GM23338 (cell line): ENCODE measurements at places on chromosomes 5 and 9.

DNA sequence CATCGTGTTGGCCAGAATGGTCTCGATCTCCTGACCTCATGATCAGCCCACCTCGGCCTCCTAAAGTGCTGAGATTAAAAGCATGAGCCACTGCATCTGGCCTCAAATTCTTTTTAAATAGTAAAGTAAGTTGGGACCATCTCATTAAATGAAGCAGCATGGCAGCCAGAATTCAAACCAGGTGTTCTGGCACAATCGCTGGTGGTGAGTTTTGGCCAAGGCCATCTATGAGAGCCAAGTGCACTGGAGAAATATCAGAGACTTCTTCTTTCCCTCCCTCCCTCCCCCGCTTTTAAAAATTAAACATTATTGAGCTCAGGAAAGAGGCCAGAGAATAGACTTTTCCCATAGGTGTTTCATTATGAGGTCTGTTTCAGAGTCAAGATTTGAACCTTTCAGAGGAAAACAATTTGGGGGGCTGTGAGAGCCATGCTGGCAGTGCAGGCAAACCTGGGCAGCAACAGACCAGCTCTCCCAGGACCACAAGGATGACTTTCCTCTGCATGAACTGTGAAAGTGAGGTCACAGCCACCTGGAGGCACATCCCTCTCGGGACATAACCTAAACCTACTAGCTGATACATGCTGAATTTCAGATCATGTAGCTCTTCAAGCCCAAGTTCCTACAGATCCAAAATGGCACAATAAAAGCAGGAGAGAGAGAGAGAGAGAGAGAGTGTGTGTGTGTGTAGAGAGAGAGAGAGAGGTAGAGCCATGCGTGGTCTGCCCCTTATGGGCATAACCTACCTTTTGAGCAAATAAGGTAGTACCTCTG is 94.6 kb upstream of the DMRT1 start:
- DNase-seq, result no peak

DNA sequence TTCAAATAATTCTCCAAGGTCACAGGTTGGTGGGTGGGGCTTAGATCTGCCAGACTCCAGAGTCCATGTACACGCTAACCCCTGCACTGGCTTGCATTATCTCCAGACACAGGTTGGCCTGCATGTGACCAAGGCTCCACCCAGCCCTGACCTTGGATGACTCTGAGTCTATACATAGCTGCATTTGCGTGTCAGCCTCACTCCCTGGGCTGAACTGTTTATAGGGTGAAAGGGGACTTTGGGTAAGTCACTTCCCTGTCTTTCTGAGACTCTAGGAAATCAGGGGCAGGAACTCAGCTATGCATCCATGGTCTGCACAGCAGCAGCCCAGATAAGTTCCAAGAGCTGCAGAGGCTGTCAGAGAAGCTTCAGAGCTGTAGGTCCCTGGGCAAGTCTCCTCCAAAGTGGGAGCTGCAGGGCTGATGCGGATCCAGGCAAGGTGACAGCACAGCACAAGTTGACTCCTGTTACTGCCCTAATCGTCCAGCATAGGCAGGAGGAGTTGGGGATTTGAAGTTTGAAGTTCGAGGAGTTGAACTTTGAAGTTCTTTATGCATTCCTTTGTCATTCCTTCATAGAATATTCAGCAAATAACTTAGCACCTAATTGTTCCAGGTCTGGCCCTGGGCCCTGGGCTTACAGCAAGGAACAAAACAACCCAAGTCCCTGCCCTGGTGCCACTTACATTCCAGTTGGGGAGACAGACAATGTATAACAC is 53.4 kb downstream of the SLC22A5 start:
- DNase-seq, result no peak

DNA sequence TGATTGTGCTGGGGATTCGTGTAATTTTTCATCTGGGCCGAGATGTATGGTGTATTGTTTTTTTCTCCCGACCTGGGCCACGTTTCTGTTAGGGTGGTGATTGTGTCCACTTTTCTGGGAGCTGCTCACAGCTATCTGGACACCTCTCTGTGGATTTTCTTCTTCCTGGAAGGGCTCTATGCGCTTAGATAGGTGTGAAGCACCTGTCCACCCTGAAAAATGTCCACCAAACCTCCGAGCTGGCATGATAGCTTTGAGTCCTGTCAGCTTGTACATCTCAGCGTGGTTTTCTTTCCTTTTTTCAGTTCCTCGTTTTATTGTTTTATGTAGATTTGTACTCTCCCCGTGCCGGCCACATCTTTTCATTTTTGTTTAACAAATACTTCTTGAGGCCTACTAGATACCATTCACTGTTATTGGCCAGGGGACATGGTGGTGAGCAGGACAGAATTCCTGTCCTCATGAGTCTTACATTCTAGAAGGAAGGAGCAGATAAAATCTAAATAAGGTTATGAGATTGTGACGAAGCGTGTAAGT is 1.1 kb downstream of the UGCG start:
- no peak for DNase-seq

DNA sequence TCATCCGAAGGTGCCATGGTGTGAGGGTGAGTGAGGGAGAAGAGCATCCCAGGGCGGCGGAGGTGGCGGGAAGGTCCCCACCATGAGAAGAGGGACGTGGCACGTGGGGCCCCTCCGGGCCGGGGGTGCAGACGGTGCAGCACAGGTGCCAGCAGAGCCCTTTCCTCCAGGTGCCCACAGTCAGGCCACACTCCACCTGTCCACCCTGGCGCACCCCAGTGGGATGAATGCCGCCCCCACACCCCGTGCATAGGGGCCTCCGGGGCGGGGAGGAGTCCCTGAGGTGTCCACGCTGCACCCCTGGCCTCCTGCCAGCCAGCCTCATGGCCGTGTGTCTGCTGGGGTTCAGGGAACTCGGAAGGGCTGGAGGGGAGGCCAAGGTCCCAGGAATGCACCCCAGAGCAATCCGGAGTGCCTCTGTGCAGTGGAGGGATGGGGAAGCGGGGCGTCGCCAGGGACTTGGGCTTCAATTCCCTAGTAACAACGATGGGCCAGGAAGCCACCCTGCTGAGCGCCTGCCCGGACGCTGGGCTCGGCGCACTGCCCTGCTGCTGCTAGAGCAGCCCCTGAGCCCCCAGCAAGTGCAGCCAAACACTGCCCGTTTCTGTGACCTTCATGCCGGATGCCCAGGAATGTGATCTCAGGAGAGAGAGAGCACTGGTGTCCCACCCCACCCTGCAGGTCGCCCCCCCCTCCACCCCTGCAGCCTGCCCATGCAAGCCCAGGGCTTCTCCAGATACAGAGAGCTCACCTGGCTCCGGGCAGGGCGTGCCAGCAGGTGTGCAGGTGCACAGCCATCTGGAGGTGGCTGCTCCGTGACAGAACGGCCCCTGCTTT is 8.8 kb upstream of the NACC2 start:
- peak; percentile 71 for DNase-seq

DNA sequence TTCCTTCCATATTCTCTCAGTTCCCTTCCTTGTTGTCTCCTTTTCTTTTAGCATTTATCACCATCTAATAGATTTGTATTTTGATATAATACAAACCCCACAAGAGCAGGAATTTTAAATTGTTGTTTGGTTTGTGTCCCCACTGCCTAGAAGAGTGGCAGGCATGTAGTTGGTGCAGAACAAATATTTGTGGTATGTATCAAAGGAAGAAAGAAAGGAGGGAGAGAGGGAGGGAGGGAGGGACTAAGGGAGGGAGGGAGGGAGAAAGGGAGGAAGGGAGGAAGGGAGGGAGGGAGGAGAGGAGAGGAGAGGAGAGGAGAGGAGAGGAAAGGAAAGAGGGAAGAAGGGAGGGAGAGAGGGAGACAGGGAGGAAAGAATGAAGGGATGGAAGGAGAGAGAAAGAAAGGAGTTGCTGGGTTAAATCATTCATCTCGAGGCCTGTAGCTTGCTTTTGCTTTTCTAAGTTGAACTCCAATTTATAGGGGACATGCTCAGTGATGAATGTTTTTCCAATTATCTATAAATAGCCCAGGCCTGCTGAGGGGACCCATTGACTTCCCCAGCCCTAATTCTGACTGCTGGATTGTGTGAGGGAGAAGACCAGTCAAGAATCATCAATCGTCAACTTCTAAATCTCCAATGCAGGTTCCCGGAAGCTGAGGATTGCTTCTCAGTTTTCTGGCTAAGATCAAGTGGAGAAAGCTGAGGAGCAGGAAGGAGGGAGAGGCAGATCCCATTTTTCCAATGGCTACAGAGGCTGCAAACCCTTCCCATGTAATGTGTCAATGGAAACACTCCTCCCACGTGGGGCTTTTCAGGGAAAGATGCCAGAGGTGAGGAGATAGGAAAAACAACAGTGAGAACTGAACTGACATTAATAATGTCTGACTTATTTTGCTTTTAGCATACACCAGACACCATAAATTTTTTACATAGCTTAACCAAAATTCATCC is 320.7 kb downstream of the ASTN2 start:
- DNase-seq, result no peak

GRCh38 chr9:34403554-34404380 is 27.1 kb upstream of the MYORG start:
- DNase-seq, result peak; percentile 87

DNA sequence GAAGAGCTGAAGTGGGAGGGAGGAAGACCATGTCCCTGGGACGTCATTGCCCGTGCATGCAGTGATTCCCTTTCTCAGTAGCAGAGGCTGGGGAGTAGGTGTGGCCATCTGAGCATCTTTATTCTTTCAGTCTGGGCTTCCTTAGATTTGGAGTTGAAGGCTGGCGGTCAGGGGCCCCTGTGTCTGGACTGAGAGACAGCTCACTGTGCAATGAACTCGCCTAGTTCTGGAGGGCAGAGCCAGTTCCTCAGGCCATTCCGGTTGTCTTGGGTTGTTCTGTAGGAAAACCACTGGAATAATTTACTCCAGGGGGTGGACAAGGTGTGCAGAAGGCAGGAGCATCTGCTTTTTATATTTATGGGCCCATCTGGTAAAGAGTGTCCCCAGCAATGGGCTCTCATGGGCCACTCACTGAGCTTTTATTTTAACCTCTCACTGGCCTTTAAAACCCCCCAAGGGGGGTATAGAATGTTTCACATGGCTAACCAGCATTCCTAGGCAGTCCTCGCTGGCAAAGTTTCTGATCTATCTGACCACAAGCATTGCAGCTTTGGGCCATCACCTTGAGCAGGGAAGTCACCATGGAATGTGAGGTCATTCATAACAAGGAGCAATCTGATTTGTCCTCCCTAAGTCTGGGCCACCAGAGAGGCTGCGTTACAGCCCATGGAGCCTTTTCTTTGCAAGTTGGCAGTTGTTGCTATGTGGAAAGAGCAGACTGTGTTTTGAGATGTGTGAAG is 9.2 kb downstream of the STC2 start:
- no peak for DNase-seq

DNA sequence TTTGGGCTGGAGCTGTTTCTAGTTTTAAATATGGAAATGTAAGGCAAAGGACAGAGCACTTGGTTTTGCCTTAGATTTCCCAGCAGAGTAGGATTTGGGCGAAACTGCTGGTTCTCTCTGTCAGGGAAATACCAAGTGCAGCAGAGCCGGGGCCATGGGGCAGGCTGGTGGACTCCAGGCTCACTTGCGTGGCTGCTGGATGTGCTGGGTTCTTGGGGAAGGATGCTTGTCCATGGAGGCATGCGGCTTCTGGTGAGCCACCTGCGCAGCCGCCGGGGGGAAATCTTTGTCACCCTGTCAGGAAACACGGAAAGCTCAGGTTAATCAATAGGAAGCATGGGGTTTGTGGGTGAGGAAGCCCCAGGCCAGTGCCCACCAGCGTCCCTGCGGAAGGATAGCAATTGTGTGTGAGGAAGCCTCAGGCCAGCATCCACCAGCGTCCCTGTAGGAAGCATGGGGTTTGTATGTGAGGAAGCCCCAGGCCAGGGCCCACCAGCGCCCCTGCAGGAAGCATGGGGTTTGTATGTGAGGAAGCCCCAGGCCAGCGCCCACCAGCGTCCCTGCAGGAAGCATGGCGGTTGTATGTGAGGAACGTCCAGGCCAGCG is 80.1 kb downstream of the DAP start:
- no peak for DNase-seq

GRCh38 chr5:171612749-171613148 is 172.9 kb upstream of the SMIM23 start:
- DNase-seq, result no peak

GRCh38 chr9:89804766-89805531 is 200.1 kb downstream of the GADD45G start:
- DNase-seq, result no peak

DNA sequence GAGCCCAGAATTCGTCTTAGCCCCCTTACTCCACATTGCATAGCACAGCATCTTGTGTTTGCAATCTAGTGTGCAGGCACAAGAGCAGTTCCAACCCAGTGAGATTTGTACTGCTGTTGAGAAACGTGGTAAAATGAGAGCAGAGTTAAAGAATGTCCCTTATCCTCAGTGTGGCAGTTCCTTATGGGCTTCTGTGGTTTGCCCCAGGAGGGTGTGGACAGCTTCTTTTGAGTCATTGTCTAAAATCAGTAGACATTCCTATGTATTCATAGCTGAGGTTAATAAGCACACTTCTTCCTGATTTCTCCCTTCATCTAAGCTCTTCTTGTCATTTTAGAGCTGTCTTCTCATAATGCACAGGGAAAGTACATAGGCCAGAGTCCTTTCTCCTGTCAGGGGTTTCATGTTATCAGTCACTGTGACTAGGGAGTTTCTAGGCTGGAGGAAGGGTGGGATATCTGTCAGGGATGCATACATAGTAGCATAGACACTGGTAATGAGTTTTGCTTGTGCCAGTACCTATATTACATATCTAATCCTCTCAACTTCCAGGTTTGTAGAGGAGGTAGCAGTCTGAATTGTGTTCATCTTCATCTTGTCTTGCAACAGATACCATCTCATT is 2.0 kb upstream of the CAVIN4 start:
- no peak for DNase-seq

- no peak for DNase-seq
Measured at GRCh38 chr5:15612915-15613635, 113.1 kb downstream of the FBXL7 start.

DNA sequence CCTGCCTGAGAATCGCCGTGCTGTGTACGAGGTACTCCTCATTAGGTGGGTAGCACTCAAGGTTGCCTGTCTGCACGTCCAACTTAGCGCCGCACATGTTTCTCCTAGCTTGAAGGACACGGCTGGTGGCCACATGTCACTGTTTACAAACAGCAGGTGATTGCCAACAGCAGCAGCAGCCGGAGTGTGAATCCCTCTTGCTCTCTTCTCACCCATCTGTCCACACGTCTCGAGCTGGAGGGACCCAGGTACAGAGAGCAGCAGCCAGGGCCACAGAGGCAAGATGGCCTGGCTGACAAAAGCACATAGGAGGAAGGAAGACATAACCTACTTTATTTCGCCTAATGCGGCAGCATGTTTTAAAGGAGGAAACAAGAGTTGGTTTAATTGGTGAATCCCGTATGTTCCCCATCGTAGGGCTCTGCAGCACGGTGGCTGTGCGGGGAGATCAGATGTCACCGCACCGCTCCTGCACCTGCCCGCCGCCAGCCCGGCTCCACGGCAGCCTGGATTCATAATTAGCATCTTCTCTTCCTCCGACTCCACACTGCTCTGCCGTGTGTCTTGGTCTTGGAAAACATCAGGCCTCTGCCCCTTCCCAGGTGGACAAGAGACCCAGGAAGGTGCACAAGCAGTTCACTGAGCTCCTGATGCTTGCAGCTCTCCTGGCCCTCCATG is 201.6 kb upstream of the IRX1 start:
- DNase-seq, result no peak
